ENCODE measurements at places on chromosomes 2 and 18.

DNA sequence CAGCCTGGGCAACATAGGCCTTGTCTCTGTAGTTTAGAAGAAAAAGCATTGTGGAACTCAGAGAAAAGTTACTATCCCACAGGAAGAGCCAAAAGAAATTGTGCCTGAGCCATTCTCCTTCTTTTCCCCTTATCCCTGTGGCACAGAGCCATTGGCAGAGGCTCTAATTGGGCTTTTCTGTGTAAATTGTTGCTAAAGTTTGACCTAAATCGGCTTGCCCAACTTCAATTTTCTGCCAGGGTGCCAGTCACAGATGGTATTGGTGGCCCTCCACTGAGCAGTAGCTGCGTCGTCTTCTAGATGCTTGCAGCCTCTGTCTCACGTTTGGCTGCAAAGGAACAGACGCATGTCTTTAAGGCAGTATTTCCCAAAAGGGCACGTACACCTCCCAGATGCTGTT lies 30.3 kb downstream of the ZNF532 start:
- no peak for DNase-seq

DNA sequence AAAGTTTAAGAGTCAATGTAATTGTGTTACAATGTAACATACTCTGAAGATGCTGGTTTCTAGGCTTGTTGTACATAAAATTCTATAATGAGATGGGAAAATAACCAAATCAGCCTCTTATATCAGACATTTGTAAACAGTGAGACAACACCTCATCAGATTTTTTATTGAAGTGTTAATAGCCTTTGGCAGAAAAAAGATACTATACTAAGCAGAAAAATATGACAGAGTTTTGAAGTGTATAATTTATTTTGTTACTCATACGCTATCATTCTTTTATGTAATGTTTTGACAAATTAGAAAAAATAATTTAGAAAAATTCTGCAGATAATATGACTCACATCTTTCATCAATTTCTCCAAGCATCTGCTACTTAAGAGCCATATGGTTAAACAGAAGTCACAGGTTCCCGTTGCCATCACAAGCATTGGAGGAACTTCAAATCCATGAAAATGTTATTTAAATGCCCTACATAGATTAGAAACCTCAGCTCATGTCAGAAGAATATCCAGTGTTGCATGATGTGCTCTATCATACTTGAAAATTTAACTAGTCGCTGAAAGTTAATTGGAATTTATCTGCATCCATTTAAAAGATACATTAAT lies 535.4 kb downstream of the LRP1B start:
- no peak for DNase-seq

- DNase-seq: no peak
These were observed 45.1 kb upstream of the LRP1B start for GRCh38 chr2:142175813-142176338.

DNA sequence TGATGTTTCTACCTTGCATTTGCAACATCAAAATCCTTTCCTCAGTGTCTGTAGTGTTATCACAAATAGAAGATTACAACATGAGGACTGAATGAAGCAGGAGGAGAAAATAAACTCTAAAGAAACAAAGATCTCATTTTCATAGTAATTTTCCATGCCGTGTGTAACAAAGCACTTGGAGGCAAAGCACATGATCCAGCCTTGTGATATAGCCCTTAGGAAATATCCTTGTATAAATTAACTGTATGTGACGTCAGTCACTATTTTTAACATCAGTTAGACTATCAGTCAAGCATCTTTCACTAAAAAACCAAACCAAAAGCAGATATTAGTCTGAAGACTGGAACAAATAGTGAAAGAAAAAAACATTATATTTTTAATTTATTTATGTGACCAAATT lies 492.1 kb upstream of the CNTNAP5 start:
- no peak for DNase-seq

- no peak for DNase-seq
These were observed 585 bp downstream of the PNKD start for GRCh38 chr2:218270721-218271486.

- no peak for DNase-seq
These were observed 12.6 kb upstream of the MLPH start for GRCh38 chr2:237474442-237474911.

- peak; percentile 4 for DNase-seq
These were observed 4.7 kb downstream of the MYO5B start for GRCh38 chr18:50190236-50190635.

GRCh38 chr2:208136716-208137094 lies 7.1 kb upstream of the CRYGC start:
- no peak for DNase-seq

DNA sequence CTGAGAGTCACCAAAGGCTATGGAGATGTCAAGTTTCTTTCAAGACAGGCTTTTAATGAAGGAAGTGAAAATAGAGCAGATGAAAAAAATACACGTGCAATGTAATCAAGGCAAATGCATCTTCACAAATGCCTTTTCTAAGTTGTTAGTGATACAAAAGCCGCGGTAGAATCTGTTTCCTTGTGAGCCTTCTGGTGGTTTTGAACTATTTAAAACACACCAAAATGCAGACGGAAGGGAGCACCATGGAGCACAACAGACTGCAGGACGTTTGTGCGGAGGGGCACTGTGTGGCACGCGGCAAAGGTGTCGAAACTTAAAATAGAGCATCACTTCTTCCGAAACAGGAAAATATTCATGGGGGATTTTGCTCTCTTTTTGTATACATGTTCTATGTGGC lies 65.0 kb upstream of the BOD1L2 start:
- no peak for DNase-seq

DNA sequence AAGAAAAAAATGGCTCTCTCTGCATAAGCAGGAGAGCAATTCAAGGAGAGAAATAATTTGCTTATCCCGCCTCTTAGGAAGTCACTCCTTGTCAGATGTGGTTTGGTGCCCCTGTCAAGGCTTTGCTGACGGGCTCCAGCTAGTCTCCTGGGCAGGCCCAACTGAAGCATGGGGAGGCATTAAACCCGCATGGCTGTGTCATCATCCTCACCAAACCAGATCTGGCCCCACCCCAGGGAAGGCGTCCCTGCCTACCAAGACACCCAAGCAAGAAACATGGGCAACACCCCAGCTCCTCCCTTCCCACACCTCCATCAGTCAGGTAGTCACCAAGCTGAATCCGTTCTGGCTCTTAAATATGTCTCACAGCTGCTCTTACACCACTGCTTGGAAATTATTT lies 108.0 kb downstream of the SGPP2 start:
- DNase-seq: no peak

- no peak for DNase-seq
These were observed 193.8 kb downstream of the LRRTM4 start for GRCh38 chr2:77328134-77328931.

GRCh38 chr2:219775506-219775905 lies 148.1 kb downstream of the SLC4A3 start:
- DNase-seq: no peak

- DNase-seq: no peak
These were observed 78.5 kb downstream of the SDC1 start for GRCh38 chr2:20146401-20146800.

DNA sequence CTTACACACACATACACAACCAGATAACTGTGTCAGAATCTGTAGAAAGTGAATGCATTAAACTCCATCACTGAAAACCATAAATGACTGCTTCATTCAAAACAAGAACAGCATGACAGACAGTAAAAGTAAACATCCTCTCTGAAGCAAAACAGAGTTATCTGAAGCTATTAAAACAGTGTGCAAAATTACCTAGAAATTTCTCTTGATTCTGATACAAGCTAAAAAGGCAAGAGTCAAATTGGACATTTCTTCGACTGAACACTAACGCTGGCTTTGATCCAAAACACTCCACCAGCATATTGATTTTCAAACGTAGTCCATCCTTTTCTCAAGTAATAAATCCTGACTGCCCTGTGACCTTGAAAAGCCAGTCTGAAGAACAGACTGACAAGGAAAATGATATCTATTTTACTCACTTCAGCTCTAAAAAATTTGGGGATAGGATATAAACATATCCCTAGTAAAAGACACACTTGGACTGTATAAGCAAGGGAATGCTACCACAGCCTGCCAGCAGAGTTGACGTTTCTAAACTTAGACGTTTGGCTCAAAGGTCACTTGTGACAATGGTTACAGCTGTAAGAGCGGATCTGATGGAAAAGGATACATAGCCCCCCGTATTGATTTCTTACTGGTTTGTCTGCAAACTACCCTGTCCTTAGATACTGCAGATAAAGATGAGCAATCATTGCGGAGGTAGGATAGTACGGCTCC lies 128.9 kb upstream of the ITGB6 start:
- DNase-seq: no peak

All from SW480 (cell line).